GM03348 (cell line): ENCODE measurements at places on chromosomes 5 and 9.
A peak's percentile ranks its signal among the peaks of the same experiment; 100 is the strongest.

GRCh38 chr9:107389617-107390071 lies 99.9 kb downstream of the KLF4 start:
- DNase-seq: peak; percentile 79

DNA sequence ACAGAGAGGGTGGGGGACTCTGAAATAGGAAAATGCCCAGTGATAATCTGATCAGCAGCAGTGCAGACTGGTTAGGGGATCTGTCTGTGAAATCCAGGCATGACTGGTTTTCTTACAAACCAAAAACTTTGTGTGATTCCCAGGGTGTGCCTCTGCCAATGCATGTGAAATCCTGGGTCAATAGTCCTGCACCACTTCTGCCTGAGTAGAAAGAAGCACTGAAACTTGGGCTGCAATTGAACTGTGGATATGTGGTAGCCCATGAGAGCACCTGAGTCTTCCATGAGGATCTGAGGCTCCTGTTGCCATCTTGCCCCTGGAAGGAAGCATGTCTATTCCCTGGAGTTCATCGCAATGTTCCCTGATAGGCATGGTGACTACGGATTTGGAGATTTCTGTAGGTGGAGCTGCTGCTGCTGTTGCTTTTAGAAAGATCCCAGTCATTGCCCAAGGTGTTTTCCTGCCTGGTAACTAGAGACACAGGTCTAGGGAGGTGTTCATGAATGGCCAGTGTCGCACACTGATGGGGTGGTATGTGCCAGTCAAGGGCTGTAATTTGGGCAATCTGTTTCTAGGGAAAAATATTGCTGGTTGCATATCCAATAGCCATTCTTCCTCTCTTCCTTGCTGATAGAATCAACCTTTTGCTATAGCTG lies 146.7 kb downstream of the CARTPT start:
- no peak for DNase-seq

DNA sequence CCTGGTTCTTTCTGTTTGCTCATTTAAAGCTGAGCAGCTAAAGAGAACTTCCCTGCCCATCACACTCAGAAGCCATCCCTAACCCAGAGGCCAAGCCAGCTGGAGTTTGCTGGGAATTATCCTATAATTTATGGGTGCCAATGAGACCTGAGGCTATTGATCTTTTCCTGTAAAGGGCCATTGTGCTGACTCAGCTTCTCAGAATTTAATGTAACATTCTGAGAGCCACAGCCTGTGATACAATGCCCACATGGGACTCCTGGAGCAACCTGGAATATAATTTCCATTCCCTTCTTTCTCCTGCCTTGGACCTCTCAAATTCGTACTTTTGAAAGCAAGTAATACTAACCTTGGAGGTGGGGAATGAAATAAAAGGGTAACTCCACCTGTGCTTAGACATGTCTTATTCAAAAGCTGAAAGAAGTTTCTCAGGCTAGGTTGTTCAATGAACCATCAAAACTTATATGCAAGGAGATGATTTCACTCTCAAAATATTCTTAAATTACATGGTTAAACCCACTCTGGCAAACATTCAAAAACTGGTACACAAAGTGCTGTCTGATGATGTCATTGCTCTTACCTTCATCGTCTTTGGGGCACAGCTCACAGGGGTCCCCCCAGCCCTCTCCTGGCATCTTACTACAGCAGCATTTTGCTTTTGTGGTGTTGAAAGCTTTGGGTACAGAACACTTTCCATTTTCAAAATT lies 206.7 kb downstream of the SLC12A2 start:
- DNase-seq: no peak

- DNase-seq: no peak
Observed at GRCh38 chr9:16032799-16033198, 480.0 kb downstream of the CCDC171 start.

DNA sequence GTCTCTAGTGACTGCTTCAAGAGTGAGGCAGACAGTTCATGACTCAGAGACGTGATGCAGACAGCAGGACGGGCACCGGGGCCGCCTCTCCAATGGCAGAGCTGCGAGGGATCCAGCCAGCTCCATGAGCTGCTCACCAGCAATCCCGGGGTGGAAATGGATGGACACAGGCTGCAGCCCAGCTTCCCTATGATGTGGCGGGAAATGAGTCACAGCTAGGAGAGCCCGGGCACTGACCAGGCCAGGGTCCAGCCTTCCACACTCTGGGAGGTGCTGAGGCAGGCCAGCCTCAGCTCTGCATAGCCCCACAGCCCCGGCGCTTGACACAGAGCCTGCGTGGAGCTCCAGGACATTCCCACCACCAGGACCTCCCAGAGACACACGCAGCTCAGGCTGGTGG lies 244.8 kb upstream of the IRX2 start:
- no peak for DNase-seq

- peak; percentile 45 for DNase-seq
Observed at GRCh38 chr9:129487658-129488483, 133.0 kb downstream of the C9orf50 start.

GRCh38 chr5:147819261-147819770 lies 12.2 kb downstream of the SPINK1 start:
- no peak for DNase-seq

- no peak for DNase-seq
Observed at GRCh38 chr9:124124729-124125650, 113.4 kb downstream of the LHX2 start.

DNA sequence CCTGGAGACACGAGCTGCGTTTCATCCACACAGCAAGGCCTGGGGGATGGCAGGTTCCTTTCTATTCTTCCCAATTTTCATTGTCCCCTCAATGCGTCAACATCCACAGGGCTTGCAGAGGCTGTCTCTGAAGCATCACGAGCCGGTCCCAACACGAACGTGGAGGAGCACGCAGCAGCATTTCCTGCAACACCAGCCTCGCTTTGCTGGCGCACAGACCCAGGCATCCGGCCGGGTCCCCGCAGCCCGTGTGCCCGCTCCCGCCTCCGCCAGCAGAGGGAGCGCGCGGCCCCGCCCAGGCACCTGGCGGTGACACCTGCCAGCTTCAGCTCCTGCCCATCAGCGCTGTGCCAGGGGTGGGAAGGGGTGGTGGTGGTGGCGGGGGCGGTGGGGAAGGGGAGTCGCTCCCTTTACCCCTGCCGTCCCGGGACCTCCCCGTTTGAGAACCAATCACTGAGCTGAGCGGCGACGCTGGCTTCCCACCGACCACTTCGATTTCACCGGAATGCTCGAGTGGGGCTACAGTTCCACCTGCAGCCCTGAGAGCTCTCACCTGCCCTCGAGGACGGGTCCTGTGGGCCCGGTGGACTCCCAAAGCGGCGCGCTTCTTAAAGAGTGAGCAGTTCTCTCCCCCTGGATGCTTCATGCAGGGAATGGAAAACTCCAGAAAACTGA lies 464.5 kb downstream of the ICE1 start:
- DNase-seq: no peak

DNA sequence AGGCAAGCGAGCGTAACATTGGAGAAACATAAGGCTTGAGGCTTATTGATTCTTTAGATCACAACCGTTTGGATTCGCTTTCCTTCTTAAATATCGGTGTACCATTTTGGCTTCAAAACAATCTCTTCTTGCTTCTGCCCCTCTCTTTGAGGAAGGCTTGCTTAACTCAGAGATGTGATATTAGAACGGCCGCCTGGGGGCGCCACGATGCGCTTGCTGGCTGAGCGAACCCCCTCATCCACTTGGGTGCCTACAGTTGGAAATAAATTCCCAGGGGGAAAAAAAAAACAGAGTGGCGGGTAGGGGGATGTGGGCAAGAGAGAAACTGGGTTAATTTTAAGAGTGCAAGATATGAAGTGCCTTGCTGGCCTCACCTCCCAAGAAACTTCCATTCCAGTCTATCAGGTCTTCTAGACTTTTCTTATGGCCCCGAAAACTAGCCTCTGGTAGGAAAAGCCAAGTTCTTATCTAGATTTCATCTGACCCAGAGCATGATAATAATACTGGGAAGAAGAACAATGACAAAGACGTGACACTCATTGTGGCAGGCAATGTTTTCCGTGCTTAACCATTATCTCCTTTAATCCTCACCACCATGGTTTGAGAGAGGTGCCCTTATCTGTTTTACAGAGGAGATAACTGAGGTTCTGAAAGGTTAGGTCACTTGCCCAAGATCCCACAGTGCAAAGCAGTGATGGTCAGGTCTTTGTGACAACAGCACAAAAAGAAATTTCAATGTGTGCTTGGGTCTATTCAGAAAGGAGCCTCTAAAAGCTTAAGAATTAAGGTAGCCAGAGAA lies 115.8 kb downstream of the DPYSL3 start:
- DNase-seq: no peak
